ENCODE measurements at places on chromosomes 6 and 20.

- DNase-seq: no peak
These were observed 969.1 kb downstream of the KIF16B start for GRCh38 chr20:15603978-15604805.

- DNase-seq: no peak
These were observed 163.6 kb downstream of the JARID2 start for GRCh38 chr6:15409301-15410125.

DNA sequence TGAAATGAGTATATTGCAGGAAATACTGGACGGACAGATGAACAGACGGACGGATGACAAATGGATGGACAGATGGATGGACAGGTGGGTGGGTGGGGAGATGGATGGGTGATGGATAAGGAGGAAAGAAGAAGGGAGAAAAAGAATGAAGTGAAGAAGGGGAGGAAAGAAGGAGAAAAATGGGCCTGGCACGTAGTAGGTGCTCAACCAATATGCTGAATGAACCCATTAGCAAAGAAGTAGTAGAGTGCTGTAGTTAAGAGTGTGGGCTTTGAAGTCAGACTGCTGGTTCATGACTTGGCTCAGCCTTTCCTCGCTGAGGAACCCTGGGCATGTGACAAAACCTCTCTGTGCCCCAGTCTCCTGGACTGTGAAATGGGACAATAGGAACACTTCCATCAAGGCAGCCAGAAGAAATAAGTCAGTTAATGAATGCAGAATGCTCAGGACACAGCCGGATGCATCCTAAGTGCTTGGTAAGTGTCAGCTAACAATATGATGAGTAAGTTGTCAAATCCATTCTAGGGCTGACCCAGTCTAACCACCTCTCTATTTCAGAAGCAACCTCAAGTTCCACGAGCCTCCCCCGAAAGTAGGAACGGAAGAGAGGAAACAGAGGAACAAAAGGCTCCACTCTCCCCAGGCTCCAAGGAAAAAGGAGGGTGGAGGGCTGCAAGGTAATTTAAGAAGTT lies 37.9 kb downstream of the PREX1 start:
- no peak for DNase-seq

DNA sequence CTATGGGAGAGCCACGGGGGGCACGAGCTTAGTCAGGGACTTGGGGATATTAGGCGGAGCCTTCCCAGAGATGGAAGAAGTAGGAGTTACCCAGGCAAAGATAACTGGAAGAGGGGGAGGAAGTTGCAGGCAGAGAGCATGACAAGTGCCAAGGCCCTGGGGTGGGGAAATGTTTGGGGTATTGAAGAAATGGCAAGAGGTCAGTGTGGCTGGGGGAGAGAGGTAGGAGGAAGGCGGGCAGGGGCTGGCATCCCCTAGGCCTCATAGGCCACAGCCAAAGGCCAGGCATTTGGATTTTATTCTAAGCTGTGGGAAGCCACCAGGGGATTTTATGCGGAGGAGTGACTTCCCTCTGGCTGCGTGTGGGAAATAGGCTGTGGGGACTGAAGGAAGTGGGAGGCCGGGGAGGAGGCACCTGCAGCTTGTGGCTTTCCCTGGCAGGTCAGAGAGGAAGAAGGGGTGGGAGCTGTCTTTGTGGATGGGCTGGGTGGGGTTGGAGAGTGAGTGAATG lies 22.7 kb downstream of the SNAI1 start:
- no peak for DNase-seq

DNA sequence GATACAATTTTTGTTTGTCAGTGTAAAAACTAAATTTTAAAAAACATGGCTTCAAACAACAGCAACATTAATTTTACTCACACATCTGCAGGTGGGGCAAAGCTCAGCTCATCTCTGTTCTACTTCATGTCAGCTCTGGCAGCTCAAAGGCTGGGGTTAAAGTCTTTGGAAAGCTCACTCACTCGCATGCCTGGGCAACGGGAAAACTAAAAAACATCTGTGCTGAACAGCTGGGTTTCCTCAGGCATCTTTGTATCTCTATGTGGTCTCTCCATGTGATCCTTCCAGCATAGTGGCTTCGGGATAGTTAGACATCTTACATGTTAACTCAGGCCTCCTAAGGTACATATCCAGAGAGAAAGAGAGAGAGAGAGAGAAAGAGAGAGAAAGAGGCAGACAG lies 499.6 kb downstream of the RFPL4B start:
- DNase-seq: no peak

DNA sequence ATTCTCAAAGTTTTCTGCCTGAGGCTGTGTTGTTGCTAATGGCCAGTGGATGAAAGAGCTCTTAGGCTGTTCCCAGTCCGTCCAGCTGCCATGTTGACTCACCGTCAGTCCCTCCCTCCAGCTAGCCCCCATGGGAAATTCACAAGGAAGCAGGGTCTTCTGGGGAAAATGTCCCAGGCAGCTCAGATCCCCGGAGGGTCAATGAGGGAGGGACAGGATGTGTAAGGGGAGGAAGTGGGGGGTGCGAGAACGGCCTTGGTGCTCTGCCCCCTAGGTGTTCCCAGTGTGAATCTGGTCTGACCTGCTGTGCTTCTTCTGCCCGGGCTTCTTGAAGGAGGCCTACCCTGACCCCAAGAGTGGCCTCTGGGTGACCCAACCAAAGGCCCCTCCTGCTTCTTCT lies 65.9 kb downstream of the CEBPB start:
- DNase-seq: no peak
